ENCODE measurements at places on chromosomes 4 and X.

- DNase-seq: peak; percentile 32
These were observed 20.5 kb upstream of the DDX3X start for GRCh38 chrX:41313419-41313818.

GRCh38 chr4:188091-188490 is 63.8 kb downstream of the ZNF718 start:
- no peak for DNase-seq

DNA sequence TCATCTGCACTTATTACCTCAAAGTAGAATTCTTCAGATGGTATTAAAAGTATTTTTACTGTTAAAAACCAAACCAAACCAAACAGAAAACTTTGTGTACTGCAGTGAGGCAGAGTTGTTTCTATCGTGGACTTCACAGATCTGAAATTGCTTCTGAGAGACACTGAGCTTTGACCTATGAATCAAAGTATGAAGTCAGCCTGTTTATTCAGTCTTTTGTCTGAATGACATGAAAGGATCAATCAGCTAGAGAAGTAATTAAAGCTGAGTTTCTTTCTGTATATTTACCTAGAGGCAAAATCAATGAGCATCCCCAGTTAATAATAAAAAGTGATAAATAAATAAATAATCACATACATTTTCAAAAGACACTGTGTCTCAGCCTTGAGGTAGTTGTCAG is 2121.0 kb downstream of the PCDH7 start:
- DNase-seq: no peak

- DNase-seq: no peak
These were observed 12.1 kb upstream of the MANBA start for GRCh38 chr4:102772738-102773340.

DNA sequence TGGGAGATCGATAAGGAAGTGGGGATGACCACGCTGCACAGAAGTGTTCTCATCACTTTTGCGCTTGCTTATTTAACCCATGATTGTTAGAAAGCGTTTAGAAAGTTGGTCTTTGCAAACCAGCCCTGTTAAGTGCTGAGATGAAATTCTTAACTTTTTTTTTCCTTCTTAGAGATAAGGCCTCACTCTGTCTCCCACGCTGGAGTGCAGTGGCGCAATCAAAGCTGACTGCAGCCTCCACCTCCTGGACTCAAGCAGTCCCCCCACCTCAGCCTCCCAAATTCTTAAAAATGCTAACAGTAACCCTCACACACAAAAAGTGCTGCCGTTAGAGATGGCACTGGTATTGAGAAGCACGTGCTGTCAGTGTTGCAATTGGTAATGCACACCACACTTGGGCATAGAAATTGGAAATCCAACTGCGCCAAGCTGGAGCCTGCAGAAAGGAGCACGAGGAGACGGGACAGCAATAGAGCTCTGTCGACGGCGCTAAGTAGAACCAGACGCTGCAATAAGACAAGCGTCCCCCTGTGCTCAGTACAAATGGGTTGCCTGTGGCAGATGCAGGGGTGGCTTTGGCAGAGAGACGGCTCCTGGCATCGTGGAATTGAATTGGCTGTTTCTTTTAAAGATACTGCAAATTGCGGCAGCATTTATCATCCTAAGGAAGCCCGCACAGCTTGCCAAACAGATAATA is 113.4 kb downstream of the TBL1X start:
- no peak for DNase-seq

GRCh38 chr4:18635531-18635930 is 614.0 kb upstream of the LCORL start:
- no peak for DNase-seq

GRCh38 chrX:115521741-115522140 is 39.2 kb upstream of the PLS3 start:
- DNase-seq: no peak

GRCh38 chr4:79255793-79256192 is 70.1 kb downstream of the NAA11 start:
- DNase-seq: no peak

DNA sequence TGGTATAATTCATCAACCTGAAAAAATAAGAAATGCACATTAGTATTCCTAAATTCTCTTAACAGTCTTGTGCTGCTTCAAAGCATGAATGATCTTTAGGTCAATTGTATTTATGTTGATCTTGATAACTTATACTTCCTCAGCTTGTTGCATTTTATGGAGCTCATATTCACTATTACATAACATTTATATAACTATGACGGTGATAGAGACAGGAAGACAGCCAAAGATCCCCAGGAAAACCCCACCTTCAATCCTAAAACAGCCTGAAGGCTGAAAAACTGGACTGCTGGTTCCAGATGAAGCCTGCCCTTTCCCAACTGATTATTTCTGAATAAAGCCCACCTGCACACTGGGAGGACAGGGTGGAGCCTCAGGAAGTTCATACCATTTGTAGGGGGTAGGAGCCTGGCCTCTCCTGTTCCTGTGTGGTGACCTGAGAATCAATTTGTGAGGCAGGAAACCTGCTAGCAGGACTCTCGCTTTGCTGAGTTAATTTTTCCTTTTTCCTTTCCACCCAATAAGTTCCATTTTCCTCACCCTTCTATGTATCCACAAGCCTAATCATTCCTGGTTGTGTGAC is 30.5 kb downstream of the MAGEC1 start:
- no peak for DNase-seq

- DNase-seq: no peak
These were observed 12.9 kb upstream of the SYP start for GRCh38 chrX:49212861-49213260.

DNA sequence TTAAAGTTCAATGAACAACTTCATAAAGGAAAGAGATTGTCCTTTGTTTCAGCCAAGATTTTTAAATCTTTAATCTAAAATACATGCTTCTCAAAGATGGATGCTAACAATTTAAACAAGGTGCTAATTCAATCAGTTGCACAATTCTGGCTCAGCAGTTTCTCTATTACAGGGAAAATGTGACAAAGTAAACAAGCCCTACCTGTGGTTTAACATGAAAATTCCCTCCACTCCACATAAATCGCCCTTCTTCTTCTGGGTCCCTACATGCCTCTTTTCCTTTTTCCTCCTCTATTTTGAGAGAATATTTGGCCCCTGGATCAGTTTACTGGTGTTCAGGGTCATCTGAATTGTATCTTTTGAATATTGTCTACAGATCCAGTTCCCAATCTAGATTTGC is 80.6 kb downstream of the FRYL start:
- DNase-seq: no peak

DNA sequence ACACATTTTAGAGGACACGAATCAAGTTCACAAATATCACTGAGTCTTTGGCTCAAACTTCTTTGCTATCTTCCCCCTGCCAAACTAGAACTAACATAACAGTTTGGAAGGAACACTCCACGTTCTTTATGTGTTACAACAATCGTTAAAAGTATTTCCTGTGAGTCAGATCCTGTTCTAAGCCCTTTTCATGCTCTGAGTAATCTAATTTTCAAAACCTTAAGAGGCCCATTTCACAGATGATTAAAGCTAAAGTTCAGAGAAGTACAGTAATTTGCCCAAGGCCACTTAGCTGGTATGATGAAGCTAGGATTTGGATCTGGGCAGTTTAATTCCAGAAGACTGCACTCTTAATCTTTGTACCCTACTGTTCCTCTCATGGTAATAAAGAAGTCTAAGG is 854.4 kb upstream of the INTU start:
- DNase-seq: peak; percentile 84

DNA sequence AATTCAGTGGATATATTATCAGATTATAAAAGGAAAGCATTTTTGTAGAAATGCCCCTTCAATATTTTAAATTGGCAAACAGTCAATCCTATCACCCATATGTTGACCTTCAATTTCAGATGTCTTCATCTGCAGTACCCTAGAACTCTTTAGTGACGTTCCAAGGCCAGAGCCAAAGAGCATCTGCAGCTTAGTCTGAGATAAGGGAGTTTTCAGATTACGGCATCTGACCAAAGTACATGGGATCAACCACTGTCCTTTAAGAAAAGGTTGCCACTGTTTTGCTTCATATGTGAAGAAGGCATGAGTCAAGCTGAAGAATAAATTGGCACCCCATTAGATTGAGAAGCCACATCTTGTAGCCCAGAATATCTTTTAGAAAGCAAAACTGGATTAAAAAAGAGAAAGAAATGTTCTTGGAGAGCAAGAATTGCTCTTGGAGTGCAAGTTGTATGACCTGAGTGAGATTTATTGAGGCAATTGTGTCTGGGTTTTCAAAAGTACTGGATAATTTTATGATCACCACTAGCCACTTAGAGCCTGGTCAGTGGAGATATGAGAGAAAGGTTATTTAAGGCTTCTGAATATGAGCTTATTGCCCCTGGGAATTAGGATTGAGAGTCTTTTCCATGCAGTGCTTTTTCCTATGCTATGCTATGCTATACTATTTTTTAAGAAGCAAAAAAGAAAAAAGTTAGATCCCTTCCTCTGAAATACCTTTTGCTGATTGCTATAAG is 251.9 kb upstream of the NR3C2 start:
- no peak for DNase-seq

DNA sequence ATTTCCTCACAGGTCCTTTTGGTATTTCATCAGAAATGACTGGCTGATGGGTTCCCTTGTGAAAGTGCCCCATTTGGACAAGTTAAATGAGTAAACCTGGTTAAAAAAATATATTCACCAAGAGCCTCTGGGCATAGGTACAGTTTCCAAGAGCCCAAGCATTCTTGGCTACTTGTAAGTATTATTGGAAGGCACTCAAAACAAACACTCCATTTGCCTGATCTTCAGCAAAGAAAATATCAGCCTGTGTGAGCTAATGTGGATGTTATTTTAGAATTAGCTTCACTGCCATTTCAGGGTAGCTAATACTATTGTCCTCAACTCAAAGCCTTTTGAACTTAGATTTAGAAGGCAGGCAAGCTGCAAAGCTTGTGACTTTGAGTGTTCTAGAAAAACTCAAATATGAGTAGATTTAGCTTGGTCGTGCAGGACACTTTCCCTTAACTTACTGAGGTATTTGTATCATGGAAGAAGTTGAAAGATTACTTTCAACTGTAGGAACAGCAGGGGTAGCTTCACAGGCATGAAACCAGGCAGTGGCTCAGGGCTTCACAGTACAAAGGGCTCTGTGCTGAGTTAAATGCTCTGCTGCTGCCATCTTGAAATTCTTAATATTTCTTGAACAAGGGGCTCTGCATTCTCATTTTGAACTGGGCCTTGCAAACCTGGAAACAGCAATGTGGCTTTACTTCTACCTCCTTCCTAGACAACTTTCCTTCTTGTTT is 177.2 kb downstream of the AMELX start:
- peak; percentile 68 for DNase-seq

- peak; percentile 27 for DNase-seq
These were observed 3.7 kb downstream of the TAF7L start for GRCh38 chrX:101287402-101287801.

- no peak for DNase-seq
These were observed 81.9 kb downstream of the PJA1 start for GRCh38 chrX:69083361-69083760.

GRCh38 chr4:55637272-55637820 is 1.2 kb upstream of the NMU start:
- DNase-seq: no peak

DNA sequence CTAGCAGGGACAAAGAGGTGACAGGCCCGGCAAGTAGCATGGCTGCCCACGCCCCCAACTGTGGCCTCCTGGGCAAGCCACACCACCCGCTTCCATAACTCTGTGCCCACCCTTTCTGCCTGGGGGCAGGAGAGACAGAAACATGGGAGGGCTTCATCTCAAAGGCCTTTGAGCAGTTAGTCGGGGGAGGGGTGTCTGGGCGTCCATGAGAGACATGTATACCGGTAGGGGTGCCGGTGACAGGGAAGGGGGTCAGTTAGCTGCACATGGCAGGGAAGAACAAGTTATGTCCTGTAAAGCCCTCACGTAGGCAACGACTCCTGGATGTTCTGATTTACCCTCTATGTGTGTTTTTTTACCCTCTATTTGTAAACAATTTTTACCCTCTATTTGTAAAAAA is 9.3 kb downstream of the PDZD4 start:
- DNase-seq: no peak

- DNase-seq: no peak
These were observed 123.9 kb upstream of the TECRL start for GRCh38 chr4:64533159-64533558.

- DNase-seq: no peak
These were observed 116.5 kb upstream of the NAP1L5 start for GRCh38 chr4:88814043-88814617.

DNA sequence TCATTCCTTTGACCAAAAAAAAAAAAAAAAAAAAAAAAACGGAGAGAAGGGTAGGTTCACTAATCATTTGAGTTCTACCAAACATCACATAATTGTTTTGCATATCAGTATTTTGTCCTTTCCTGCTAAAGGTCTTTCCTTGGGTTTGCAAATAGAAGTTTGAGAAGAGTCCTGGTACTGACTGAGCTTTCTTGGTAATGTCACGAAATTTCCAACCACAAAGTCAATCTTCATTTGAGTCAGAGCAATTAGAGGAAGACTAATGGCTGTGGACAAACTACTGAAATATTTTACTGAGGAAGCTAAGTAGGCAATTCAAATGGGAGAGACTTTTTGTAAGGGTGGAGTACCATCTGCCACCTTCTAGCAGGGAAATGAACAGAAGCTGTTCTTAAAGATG is 21.7 kb upstream of the CD40LG start:
- no peak for DNase-seq

DNA sequence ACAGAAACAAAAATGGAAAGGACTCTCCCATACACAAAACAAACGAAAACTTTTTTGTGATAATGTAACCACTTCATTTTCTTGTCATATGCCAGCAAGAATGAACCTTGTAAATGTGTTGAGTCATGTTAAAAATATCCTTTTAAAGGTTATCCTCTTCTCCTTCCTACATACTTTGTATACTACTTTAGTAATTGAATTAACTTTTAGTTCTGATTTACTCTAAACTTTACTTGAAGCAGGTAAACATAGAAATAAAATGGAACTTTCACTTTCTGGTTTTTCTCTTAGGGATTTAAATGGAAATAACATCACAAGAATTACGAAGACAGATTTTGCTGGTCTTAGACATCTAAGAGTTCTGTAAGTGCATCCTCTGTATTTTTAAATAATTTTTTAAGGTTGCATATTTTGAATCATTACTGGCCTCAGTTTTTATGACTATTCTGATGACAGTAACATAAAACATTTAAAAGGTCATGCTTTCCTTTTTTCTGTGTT is 4.7 kb downstream of the SLIT2 start:
- peak; percentile 20 for DNase-seq

DNA sequence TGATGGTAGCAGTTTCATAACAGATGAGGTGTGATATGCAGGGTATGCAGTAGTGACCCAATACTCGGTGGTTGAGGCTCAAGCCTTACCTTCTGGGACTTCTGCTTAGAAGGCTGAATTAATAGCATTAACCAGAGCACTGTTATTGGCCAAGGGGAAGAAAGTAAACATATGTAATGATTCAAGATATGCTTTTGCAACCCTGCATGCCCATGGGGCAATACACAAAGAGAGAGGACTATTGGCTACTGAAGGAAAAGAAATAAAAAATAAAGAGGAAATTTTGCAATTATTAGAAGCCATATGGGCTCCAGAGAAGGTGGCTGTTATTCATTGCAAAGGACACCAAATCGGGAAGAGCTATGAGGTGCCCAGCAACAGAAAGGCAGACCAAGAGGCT is 8.7 kb downstream of the GAGE10 start:
- no peak for DNase-seq

- DNase-seq: no peak
These were observed 91.7 kb downstream of the HPGD start for GRCh38 chr4:174430576-174430975.
